ENCODE measurements at places on chromosomes 7 and 10. TPM values are rescaled to one million over a fixed set of nuclear protein-coding genes. Genes with fewer than 3 reads are reported as not detected.

GRCh38 chr7:108167460-108167859 lies 37.3 kb upstream of the LAMB4 start:
- DNase-seq, result no peak
- H3K36me3 ChIP-seq, result no peaks in the 10 kb centered on the region
- peak overlapping the region; percentile 35 for H3K4me3 ChIP-seq
- peaks cover 14% of the 10 kb centered on the region for H3K4me1 ChIP-seq

DNA sequence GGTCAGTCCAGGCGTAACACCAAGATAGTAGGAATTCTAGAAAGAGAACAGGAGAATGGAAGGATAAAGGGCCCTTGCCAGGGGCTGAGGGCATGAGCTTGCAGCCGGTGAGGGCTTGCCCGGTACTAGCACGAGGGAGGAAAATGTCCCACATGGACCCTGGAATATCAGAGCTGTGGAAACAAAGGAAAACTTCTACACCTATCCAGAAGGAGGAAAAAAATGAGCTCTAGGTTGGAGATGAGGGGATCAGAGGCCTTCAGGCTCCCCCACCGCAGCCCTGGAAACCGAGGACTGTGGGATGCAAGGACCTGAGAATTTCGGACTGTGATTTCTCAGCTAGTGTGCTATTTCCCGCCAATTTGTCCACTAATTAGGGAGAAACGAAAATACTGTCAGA lies 22.1 kb downstream of the RAMP3 start:
- H3K27me3 ChIP-seq, result no peaks in the 10 kb centered on the region
- no peak overlapping the region for H3K4me3 ChIP-seq
- H3K4me1 ChIP-seq, result no peaks in the 10 kb centered on the region
- DNase-seq, result no peak
- H3K27ac ChIP-seq, result no peak overlapping the region

Gene COL13A1
- total RNA-seq, result 1.2 TPM

DNA sequence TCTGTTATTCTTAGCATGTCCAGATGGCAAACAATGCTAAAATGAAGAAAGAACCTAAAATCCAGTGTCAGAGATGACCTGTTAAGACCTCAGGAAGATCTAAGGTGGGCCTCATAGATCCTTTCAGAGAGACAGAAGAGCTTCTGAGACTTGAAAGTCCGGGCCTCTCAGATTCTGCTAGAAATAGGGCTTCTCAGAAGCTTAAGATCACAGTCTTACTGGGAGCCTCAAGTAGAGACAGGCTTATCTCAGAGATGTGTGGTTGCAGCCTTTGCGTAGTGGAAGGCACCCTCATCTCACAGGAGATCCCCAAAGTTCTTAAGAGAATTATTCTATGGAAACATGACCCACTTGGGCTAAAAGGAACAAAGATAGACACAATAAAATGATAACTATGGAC lies 642.8 kb downstream of the TNS3 start:
- H3K4me1 ChIP-seq, result peaks cover 4% of the 10 kb centered on the region
- H3K27ac ChIP-seq, result no peak overlapping the region
- no peaks in the 10 kb centered on the region for H3K27me3 ChIP-seq
- DNase-seq, result no peak

- DNase-seq, result no peak
- no peaks in the 10 kb centered on the region for H3K27me3 ChIP-seq
- H3K4me1 ChIP-seq, result no peaks in the 10 kb centered on the region
- H3K27ac ChIP-seq, result no peak overlapping the region
These were observed 33.4 kb downstream of the MACROH2A2 start for GRCh38 chr10:70085975-70086613.

DNA sequence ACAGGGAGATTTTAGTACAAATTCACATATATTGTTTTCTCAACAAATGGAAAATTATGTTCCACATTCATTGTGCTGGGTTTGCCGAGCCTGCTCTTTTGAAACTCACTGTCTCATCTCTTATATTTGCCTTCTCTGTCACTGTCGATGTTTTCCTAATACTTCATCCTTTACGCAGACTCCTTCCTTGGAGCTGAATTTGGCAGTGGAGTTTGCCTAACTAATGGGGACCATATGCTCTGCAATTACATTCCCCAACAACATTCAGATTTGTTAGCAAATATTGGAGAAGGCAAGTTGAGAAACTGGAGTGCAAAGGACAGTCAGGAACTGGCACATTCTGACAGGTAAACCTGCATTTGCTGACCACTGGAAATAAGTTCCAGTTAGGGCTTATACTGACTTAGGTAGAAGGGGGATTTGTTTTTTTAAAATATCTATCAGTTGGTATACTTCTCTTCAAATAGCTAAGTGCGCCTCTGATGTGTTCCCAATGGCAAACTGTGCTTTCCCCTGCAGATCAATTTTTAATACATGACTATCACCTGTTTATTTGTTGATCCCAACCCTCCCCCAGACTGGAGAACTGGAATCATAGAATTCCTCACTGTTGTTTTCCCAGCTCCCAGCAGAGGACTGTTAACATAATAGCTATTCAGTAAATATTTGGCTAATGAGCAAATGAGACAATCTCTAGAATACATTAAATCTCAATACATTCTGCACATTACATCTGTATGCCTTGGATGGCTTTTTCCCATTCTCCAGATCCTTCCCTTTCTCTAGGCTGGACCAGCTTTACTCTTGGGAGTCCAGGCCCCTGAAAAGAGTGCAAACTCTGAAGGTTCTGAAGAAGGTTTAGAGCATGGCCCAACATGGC lies 769.3 kb downstream of the KCNMA1 start:
- no peak for DNase-seq
- no peaks in the 10 kb centered on the region for H3K27me3 ChIP-seq
- H3K4me1 ChIP-seq, result no peaks in the 10 kb centered on the region
- no peak overlapping the region for H3K27ac ChIP-seq
- no peak overlapping the region for H3K4me3 ChIP-seq

DNA sequence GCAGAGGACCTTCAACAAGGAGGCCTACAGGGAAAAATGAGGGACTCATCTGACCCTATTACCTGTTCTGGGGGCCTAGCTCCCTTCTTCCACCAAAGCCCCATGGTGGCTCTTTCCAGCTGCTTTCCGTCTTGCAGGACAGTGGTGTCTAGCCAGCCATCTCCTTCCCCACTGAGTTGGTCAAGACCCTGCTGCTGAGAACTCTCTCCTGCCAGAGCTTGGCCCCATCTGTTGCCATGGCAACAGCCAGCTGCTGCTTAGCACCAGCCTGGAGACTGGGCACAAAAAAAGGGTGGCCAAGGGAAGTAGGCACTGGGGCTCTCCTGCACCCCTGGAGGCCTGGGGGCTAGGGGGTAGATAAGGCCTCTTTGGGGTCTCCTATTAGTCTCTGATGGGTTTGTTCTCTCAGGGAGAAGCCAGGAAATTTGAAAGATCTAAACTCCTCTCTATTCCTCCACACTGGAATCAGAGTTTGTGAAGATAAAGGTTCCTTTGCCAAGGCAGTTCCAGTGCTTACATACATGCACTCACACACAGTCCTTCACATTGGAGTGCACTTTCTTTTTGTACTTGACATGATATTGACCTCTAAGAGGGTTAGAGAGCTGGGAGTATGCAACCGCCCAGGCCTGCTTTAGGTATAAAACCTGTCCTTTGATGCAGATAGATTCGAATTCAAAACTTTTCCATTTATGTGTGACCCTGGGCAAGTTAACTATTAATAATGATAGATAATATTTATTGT lies 15.8 kb downstream of the TSPAN33 start:
- H3K4me3 ChIP-seq, result no peak overlapping the region
- no peaks in the 10 kb centered on the region for H3K4me1 ChIP-seq
- H3K27me3 ChIP-seq, result no peaks in the 10 kb centered on the region
- no peak overlapping the region for H3K27ac ChIP-seq

- H3K4me1 ChIP-seq, result peaks cover 13% of the 10 kb centered on the region
- H3K27ac ChIP-seq, result no peak overlapping the region
- DNase-seq, result no peak
These were observed 2.8 kb upstream of the HIBADH start for GRCh38 chr7:27665531-27665930.

DNA sequence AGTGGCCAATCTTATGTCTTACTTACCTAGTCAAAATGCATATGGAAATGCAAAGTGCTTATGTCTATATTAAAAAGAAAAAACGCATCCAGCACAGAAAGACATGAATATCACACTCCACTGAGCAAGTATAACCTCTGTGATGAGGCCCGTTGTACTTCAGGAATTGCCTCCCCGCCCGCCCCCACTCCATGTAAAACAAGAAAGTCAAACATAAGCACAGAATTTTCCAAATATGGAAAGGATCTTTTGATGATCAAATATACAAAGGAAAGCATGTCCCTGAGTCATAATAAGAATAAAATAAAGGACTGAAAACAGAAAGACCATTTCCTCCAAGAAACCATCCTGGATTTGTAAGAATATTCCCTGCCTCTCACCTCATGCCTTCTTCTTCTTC lies 229.1 kb downstream of the BAMBI start:
- no peaks in the 10 kb centered on the region for H3K4me1 ChIP-seq
- no peak overlapping the region for H3K4me3 ChIP-seq
- no peaks in the 10 kb centered on the region for H3K36me3 ChIP-seq
- DNase-seq, result no peak
- H3K27ac ChIP-seq, result no peak overlapping the region
- no peaks in the 10 kb centered on the region for H3K27me3 ChIP-seq

Gene WDFY4
- 2.3 TPM for total RNA-seq

GRCh38 chr10:94666391-94667102 lies 17.0 kb upstream of the CYP2C18 start:
- no peak overlapping the region for H3K4me3 ChIP-seq
- H3K27ac ChIP-seq, result no peak overlapping the region
- DNase-seq, result no peak
- no peaks in the 10 kb centered on the region for H3K27me3 ChIP-seq
- H3K36me3 ChIP-seq, result no peaks in the 10 kb centered on the region
- no peaks in the 10 kb centered on the region for H3K4me1 ChIP-seq

GRCh38 chr7:151126491-151127137 lies 40.3 kb downstream of the AGAP3 start:
- peaks cover 15% of the 10 kb centered on the region for H3K4me1 ChIP-seq
- no peak overlapping the region for H3K27ac ChIP-seq
- peaks cover 70% of the 10 kb centered on the region for H3K36me3 ChIP-seq
- H3K4me3 ChIP-seq, result no peak overlapping the region
- no peaks in the 10 kb centered on the region for H3K27me3 ChIP-seq
- no peak for DNase-seq

Gene TSPAN12
- 17.7 TPM for total RNA-seq

Gene PAX4
- not detected for total RNA-seq

DNA sequence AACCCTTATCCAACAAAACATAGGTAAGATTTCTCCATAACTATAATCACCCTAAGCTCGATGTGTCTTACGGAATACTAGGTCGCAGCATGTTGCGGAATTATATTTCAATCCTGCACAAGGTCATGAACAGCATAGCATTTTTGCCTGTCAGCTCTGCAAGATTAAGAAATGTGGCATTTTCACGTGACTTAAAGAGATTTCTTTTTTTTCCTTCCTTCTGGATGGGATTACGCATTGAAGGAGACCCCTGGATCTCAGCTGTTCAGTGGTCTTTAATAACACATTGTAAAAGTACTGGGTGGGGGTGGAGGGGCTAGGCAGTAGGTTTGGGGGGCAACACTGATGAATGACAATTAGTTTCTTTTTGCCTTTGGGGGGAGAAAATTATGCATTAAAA lies 106.7 kb downstream of the CUBN start:
- DNase-seq, result peak; percentile 10
- H3K4me3 ChIP-seq, result no peak overlapping the region
- peaks cover 35% of the 10 kb centered on the region for H3K4me1 ChIP-seq
- peak overlapping the region; percentile 55 for H3K27ac ChIP-seq
- no peaks in the 10 kb centered on the region for H3K27me3 ChIP-seq

Gene KIAA1549
- 2.3 TPM for total RNA-seq

- peaks cover 8% of the 10 kb centered on the region for H3K4me1 ChIP-seq
- no peaks in the 10 kb centered on the region for H3K27me3 ChIP-seq
- no peak overlapping the region for H3K27ac ChIP-seq
- H3K36me3 ChIP-seq, result no peaks in the 10 kb centered on the region
- DNase-seq, result no peak
- H3K4me3 ChIP-seq, result no peak overlapping the region
These were observed 298.6 kb downstream of the EXOC4 start for GRCh38 chr7:133551466-133551865.

DNA sequence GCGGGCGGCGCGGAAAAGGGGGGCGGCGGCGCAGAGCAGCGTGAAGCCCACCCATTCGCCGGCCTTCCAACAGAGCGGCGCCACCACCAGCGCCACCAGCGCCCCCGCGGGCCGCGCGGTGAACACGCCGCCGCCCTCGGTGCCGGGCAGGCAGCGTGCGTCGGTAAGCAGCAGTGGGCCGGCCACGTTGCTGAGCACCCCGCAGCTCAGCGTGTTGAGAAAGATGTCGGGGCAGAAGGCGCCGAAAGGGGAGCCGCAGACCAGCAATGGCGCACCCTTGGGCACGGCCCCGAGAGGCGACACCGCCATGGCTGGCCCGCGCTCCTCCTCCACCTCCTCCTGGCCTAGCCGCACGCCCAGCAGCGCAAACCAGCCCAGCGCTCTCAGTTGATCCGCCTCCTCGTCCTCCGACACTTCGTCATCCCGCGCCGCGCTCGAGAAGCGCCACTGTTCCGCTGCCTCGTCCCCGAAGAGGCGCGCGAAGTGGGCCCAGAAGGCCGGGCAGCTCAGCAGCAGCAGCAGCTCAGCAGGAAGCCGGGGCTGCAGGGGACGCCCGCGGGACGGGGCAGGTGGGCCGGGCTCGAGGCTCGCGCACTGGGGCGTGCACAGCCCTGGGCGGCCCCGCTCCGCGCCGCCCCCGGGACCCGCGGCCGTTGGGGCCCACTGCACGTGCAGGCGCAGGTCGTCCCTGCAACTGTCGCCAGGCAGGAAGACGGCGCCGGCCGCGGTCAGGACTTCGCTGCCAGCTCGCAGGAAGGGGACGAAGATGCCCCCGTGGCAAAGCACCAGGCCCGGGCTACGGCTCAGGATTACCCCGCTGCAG lies 623 bp downstream of the TYSND1 start:
- peaks cover 18% of the 10 kb centered on the region for H3K36me3 ChIP-seq
- H3K4me3 ChIP-seq, result peak overlapping the region; percentile 81
- H3K4me1 ChIP-seq, result peaks cover 33% of the 10 kb centered on the region
- H3K27ac ChIP-seq, result peak overlapping the region; percentile 90
- DNase-seq, result no peak
- no peaks in the 10 kb centered on the region for H3K27me3 ChIP-seq

DNA sequence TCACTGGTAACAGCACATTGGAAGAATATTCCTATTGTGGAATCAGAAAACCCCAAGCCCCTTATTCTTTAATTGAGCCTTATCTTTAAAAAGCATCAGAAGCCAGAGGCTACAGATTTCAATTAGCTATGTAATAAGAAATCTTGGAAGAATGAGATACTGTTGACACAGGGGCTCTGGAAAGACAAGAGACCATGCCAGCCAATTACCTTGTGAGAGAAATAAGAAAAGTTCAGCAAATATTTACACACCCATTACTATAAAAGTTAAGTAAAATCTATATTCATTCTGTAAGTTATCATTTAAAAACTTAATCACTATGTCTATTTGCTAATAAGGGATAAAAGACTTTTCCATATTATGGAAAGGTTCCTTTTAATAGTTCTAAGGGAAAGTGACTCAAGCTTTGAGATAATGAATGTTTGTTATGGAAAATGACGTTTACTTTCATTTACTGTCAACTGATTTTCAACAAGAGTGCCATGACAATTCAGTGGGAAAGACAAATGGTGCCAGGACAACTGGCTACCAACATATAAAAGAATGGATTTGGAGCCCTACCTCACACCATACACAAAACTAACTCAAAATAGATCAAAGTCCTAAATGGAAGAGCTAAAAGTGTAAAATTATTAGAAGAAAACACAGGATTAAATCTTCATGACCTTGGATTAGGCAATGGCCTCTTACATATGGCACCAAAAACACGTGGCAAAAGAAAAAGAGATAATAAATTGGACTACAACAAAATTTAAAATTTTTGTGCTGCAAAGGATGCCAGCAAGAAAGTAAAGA lies 28.3 kb downstream of the ZFAND2A start:
- no peak for DNase-seq
- no peak overlapping the region for H3K27ac ChIP-seq
- H3K27me3 ChIP-seq, result no peaks in the 10 kb centered on the region
- H3K4me3 ChIP-seq, result no peak overlapping the region
- peaks cover 2% of the 10 kb centered on the region for H3K4me1 ChIP-seq
- H3K36me3 ChIP-seq, result peaks cover 5% of the 10 kb centered on the region

Gene SYT15B
- total RNA-seq, result 2.5 TPM

Gene CCL24
- total RNA-seq, result not detected

Data from esophagus muscularis mucosa (tissue), 4 donors.